ENCODE measurements at places on chromosomes 4 and X. TPM values are rescaled to one million over a fixed set of nuclear protein-coding genes. Genes with fewer than 3 reads are reported as not detected.

Gene MBNL3
- 38.1 TPM for polyA plus RNA-seq

Gene KCND1
- 3.1 TPM for polyA plus RNA-seq

DNA sequence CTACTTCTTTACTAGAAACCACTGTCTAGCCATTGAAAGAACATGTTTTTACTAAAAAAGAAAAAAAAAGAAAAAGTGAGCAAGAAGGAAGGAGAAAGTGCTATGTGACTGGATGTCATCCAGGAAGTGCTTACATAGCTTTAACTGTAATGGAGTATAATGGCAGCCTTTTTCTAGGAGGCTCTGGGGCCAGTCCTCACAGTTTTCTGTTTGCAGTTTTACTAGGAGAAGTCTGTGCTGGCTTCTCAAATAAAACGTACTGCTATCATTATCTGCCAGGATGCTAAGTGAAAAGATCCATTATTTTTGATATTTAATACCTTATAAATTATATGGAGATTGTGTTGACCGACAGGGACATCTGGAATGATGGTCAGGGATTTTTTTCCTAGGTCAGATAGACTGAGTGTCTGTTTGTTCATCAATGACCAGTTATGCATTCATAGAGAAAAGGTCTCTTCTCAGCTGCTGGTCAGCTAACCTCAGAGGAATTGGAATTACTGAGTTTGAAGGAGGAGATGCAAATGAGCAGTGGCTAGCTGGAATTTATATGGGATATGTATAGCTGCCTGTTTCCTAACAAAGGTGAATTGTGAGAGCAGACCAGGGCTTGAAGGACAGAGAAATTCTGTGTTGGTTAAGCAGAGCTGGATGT is 21.7 kb downstream of the LPAR4 start:
- DNase-seq: no peak

GRCh38 chr4:108559911-108560310 is 60.5 kb upstream of the RPL34 start:
- no peak for DNase-seq

GRCh38 chrX:124421898-124422655 is 75.7 kb downstream of the SH2D1A start:
- no peak for DNase-seq

DNA sequence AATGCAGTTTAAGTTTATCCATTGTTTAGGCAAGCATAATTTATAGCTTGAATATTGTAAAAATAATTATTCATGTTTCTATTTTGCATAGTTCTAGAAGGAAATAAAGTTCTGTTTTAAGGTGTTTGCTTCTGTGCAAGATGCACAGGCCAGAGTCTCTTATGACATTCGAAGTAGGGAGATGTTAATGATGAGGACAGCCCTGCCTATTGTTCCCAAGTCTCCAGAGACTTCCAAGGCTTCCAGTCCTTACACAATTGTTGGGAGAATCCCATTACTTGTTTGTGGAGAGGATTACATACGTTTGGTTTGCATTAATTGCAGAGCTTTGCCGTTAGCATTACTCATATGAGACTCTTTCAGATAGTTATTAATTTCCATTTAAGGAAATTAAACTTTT is 96.2 kb upstream of the ANK2 start:
- no peak for DNase-seq

DNA sequence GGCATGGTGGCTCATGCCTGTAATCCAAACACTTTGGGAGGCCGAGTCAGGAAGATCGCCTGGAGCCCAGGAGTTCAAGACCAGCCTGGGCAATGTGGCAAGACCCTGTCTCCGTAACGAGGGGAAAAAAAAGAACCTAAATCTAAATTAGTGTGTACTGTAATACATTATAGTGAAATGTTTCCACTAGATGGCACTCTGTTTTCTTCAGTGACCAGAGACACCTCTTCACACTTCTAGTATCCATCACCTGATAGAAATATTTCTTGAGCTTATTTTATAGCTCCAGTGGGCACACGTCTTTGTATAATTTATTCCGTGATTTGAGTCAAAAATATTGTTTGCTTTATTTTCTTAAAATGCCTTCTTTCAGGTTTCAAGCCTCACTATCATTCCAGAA is 600.9 kb upstream of the DIPK2B start:
- DNase-seq: no peak

DNA sequence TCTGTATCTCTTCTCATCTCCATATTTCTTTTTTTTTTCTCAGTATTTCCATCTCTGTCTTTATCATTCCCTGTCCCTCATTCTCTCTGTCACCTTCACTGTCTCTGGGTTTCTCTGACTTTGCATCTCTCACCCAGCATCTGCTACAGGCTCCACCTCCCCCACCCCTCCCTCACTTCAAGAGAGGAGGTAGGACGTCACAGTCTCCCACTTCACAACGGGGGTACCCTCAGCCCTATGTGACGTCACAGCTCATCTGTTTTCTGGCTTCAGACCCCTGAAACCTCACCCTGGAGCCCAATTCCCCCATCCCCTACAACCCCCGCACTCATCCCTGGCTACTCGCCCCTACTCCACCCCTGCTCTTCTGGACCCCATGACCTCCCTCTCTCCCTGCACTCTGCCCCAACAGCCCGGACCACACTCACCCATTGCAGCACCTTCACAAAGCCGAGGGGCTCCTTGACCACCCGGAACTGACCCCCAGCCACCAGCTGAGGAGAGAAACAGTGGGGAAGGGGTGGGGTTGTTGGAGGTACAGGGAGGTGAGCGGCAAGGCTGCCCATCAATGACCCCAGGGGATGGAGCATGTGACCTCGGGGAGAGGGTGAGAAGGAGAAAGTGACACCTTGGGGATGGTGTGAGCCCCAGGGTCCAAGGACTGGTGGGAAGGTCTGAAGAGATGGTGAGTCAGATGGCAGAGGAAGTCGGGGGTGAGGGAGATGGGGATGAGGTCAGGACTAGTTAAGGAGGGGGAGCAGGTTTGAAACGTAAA is 1.3 kb downstream of the SYP start:
- DNase-seq: no peak

Data from left kidney (tissue), 8 donors.